Activated naive CD8-positive, alpha-beta T cell treated with anti-CD3 and anti-CD28 coated beads, Interleukin-2, amount 50 U/mL, for 16 hours (primary cell): ENCODE measurements at places on chromosomes 6 and 20.

GRCh38 chr6:74875193-74875592 is 330.7 kb downstream of the COL12A1 start:
- no peak for DNase-seq

DNA sequence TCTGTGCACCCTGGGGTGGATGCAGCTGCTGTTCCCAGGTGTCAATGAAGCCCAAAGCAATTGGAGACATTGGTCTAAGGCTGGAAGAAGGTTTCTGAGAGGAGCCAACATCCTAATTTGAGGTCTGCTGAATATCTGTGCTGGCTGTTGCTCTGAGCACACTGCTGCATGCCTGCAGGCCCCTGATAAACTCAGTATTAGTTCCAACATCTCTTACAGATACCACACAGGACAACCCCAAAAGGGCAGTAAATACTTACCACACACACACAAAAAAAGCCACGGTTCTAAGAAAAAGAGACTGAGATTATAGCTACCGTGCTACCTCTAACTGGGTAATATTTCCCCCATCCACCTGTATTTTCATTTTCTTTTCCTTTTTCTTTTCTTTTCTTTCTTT is 164.3 kb upstream of the SOX4 start:
- DNase-seq: no peak

DNA sequence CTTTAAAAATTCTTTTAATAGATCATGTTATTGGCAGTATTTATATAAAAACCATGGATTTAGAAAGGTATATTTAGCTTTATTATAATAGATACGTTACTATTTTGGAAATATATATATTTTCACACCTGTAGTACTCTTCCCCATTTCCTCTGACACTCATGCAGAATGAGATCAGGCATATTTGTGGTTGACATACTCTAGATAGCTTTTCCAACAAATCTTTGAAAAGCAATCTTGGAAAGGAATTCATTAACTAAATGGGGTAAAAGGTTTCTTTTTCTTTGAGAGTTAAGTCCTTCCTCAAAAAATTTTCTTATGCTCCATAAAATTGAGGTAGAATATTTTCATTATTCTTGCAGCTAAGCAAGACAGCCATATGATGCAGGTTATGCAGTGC is 14.5 kb downstream of the ASF1A start:
- DNase-seq: no peak

DNA sequence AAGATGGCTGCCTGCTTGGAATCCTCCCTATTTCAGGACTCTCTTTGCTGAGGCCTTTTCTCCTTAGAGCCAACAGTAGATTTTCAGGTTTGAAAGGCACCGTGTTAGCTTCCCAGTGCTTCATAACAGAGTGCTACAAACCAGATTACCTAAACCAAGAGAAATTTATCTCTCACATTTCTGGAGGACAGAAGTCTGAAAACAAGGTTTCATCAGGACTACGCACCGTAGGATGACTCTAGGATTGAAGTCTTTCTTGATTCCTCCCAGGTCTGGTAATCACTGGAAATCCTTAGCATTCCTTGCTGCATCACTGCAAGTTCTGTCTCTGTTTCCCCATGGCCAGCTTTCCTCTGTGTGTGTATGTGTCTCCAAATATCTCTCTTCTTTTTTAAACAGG is 508.4 kb upstream of the GJE1 start:
- DNase-seq: no peak

GRCh38 chr20:49597825-49598395 is 30.0 kb upstream of the PTGIS start:
- no peak for DNase-seq

DNA sequence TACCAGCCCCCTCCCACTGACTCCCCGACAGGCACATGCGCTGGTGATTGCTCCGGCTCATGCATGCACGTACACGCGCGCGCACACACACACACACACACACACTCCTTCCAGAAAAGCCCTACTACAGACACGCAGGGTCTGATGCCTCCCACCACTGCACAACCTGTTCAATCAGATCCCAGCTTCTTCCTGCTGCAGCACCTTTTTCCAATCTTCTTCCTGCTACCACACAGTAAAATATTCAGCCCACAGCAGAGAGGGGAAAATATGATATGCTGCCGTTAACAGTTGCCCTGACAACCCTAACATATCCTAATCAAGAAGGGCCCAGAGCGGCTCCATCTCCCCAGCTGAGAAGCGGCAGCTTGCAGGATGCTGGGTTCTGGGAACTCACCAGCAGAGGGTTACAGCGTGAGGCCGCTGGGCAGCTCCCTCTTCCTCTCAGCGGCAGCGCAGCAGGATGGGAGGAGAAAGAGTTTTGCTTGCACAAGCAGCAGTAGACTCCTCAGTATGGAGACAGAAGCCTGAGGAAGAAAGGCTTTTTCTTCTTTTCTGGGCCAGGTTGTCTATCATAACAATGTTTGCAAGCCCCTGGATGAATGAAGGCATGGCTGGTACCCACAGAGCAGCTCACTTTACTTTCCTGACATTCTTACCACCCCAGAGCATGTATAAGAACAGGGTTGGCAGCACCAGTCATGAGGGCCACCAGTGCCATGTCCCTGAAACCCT is 23.9 kb downstream of the MAP7 start:
- no peak for DNase-seq

GRCh38 chr20:24206995-24207394 is 218.4 kb upstream of the GGTLC1 start:
- no peak for DNase-seq

- DNase-seq: no peak
Observed at GRCh38 chr20:23414526-23415188, 6.6 kb downstream of the NAPB start.

DNA sequence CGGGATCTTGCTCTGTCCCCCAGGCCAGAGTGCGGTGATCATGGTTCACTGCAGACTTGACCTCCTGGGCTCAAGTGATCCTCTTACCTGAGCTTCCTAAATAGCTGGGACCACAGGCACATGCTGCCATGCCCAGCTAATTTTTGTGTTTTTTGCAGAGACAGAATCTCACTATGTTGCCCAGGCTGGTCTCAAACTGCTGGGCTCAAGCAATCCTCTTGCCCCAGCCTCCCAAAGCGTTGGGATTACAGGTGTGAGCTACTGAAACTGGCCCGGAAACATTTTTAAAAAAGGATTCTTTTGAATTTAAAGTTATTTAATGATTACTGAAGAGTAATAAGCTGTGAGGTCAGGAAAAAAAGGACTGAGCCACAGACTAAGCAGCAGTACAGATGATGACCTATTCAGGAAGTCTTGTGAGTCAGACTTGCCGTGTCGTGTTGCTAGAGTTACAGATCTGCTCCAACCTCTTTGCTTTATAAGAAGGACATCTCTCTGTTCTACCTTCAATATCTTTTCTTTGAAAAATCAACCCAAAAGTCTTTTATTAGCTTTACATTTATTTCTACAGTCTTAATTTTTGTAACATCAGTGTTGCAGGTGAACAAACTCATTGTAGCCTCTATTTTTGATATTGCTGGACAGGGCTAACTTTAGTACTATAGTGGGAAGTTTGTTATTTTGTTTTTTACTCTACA is 108.7 kb downstream of the NCOA3 start:
- DNase-seq: peak; percentile 40

- no peak for DNase-seq
Observed at GRCh38 chr20:45970646-45971424, 1.2 kb downstream of the ZNF335 start.
